ENCODE measurements at places on chromosomes 2 and 18.

- peak; percentile 56 for DNase-seq
Measured at GRCh38 chr2:9071032-9071431, 67.5 kb upstream of the MBOAT2 start.

- DNase-seq = no peak
Measured at GRCh38 chr2:229783108-229783721, 68.9 kb upstream of the DNER start.

- DNase-seq = no peak
Measured at GRCh38 chr2:41379496-41380221, 668.2 kb upstream of the PKDCC start.

GRCh38 chr2:120875431-120875830 lies 139.8 kb downstream of the GLI2 start:
- no peak for DNase-seq

- DNase-seq = no peak
Measured at GRCh38 chr2:136135921-136136906, 18.3 kb upstream of the CXCR4 start.

GRCh38 chr18:34976534-34976898 lies 64.7 kb upstream of the MAPRE2 start:
- DNase-seq = no peak

DNA sequence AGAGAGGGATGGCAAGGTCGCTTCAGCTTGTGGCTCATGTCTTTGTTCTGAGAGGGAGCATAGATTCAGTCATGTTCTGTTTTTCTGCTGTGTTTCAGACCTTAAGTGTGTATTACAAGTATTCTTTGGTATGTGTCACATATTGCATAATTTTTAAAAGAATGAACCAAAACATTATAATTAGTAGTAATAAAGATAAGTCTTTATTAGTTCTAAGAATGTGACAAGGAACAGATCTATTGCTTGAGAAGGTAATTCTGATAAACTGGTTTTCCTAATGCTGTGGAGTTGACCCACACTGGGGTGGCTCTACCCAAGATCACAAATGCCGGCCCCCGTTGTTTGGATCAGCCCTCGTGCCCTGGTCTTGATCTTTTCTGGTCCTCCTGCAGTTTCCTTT lies 124.3 kb upstream of the FOSL2 start:
- DNase-seq = no peak

DNA sequence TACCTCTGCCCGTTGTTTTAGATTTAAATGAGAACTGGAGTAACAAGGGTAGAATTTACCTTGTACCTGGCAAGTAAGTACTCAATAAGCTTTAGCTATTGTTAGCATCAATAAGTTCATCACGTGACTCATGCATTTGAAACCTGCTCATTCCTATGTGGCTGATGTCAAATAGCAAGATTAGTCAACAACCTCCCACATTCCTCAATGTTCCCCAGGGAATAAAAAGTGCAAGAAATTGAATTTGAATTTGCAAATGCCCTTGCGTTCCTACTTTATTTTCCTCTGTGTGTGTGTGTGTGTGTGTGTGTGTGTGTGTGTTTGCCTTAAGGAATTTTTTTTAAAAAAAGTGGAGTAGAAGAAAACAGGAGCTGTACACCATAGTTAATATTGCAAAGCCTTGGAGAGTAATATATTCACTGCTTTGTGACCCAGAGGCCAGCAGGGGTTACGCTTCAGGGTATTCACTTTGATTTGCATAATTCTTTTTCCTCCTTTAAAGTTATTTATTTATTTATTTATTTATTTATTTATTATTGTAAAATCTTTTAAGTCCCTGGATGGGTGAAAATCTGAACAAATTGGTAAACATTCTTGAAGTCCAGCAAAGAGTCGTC lies 43.9 kb upstream of the DNAH7 start:
- peak; percentile 94 for DNase-seq

DNA sequence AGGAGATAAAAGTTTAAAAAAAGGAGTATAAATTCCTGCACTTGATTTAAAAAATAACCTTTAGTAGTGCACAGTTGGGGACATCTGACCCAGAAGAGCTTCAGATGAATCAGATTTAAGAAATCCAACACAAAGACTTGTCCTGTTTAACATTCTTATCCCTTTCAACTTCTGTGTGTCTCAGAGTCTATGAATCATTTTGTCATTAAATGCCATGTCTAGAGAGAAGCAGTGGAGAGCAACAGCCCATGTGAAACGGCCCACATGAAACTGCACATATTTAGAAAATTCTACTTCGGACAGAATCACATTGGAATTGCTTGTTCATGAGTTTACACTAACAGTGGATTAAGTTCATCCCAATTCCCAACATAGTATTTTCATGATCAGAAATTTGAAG lies 278.6 kb downstream of the SLC8A1 start:
- DNase-seq = no peak

DNA sequence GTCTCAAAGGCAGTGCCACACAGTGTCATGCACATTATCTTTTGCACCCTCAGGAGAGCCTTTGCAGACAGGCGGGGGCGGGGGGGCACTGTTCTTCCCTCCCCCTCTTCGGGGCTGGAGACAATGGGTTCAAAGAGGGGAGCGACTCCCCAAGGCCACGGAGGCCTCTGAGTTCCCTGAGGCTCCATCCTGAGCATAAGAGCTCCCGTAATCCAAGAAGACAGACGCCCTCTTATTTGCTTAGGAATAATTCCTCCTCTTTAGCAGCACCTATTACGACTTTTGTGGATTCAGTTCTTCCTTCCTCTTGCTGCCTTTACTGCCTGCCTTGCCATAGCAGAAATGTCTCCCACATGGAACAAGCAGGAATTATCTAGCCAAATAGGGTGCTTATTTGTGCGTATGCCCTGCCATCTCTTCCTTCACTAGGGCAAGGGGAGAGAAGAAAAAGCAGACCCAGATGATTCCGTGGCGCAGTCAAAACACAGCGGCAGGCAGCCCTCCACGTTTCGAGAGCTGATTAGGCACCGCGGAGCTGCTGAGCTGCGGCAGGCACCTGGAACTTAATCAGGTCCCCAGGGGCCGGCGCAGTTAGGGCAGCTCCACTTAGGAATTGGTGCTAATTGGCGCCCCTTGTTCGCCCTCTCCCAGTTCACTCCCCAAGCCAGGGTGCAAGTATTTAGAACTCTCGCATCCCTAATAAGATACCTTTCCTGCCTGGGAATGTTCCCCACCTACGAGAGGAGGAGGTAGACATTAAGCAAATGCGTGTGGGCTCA lies 233.4 kb upstream of the MYT1L start:
- no peak for DNase-seq

DNA sequence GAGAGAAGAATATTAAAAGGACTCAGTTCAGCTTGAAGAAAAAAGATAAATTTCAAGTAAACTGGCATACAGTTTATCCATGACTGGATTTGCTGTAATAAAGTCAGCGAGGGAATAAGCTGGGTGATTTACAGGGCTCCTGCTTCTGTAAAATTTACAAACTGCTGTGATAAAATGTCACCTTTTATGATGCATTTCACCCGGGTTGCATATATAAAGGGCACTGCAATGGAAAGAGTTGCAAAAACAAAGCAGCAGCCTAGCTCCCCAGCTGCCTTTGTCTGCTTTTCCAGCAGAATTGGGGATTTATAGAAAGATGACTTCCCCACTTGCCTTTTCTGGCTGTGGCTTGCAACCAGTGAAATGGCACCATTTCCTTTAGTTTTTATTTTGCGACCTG lies 132.5 kb upstream of the LHCGR start:
- DNase-seq = no peak

GRCh38 chr2:27627963-27628766 lies 647 bp downstream of the CCDC121 start:
- peak; percentile 83 for DNase-seq

GRCh38 chr18:76948345-76948744 lies 126.0 kb downstream of the ZNF236 start:
- DNase-seq = no peak

DNA sequence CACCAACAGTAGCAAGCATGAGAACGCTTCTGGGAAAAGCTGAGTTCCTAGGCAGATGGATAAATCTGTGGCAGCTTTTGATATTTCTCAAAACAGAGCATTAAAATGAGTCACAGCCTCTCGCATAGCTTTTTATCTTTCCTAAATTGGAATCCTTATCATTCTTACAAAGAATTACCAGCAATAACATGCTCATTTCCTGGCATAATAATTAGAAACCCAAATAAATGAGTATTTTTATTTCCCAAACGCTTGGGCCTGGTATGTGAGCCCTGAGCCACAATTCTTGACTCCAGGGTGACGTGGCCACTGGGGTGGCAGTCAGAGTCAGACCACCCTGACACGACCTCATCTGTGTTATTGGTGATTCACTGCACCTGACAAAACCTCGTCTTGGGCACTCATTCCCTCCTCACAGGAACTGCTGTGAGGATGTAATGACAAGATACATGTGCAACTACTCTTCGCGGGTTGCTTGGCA lies 210.7 kb downstream of the ARL4C start:
- DNase-seq = peak; percentile 72

DNA sequence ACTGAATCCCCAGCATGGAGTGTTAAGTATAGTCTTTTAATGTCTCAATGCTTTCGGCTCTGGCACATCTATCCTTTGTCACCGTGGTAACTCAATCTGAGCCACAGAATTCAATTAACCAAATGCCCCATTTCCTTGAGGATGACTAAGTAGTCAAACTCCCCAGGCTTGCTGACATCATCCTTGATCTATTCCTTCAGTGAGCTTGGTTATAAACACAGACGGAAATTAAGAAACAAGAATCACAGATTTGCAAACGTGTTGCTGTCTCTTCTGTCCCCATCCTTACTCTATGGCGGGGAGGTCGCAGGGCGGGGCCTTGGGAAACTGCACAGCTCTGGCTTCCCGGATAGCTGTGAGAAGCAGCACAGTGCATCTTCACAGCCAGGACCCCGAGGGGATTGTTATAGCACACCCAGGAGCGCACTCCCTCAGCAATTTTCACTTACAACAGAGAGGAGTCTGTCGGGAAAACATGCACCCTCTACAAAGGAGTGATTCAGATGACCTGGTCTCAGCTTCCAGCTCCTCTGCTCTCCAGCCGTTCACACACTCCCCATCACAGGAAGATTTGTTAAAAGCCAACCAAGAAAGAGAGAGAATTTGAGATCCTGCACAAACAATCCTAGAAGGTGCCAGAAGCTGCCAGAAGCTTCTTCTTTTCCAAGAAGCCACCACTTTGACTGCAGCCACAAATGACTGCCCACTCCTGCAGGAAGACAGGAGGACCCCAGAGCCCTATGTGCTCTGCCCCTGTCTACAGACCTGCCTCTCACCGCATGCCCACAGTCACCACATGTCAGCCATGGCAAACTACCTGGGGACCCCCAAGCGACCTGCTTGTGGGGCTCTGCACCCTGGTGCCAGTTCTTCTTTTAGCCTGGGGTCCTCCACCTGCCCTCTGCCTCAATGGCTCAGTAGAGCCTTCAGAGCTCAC lies 44.9 kb upstream of the YWHAQ start:
- DNase-seq = peak; percentile 81

Data from fibroblast of the aortic adventitia (primary cell).